ENCODE measurements at places on chromosomes 5 and 9. TPM values are rescaled to one million over a fixed set of nuclear protein-coding genes. Genes with fewer than 3 reads are reported as not detected.
A peak's percentile ranks its signal among the peaks of the same experiment; 100 is the strongest.

- peak; percentile 50 for DNase-seq
These were observed 16.6 kb upstream of the HEMGN start for GRCh38 chr9:97954550-97954989.

GRCh38 chr9:78144663-78145377 lies 91.1 kb upstream of the CEP78 start:
- DNase-seq: no peak

DNA sequence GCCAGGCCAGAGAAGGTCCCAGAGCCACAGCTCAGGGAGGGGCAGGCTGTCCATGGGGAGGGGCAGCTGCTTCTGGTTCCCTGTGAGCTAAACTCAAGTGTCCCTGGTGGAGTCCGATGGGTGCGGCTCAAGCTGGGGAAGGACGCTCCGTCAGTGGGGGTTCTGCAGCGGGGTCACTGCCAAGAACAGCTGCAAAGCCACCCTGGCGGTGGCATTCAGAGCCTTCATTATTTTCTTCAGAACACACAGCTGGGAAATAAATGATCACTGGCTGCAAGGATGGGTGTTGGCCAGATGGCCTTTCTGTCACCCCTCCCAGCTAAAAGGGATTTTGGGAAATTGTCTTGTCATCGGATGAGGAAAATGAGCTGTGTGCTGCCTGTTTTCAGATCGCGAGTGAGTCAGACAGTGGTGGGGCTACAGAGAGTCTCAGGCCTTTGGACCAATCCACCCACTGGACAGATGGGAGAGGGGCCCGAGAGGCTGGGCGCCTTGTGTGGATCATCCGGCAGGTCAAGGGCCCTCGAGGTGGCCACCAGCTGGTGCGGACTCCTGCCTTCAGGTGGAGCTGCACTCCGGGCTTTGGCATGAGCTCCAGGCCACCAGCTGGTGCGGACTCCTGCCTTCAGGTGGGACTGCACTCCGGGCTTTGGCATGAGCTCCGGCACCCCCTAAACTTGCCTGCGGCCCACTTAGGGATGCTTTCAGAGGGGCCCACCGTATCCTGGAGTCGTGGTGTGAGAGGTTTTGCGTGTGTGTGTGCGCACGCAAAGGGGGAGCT lies 17.9 kb upstream of the GFPT2 start:
- DNase-seq: no peak

Gene TMEM174
- 1.1 TPM for total RNA-seq

Data from kidney (tissue), 22 donors.